GM12878 (cell line): ENCODE measurements at places on chromosomes 16 and 17. TPM values are rescaled to one million over a fixed set of nuclear protein-coding genes. Genes with fewer than 3 reads are reported as not detected.

The CD300LG gene
- total RNA-seq = not detected in 2 replicates

GRCh38 chr17:7712111-7712771 lies 5.3 kb upstream of the DNAH2 start:
- H3K27ac ChIP-seq = no peak overlapping the region
- H3K36me3 ChIP-seq = no peaks in the 10 kb centered on the region
- H3K4me1 ChIP-seq = peaks cover 5% of the 10 kb centered on the region
- no peak for DNase-seq
- H3K27me3 ChIP-seq = peaks cover 7% of the 10 kb centered on the region

GRCh38 chr17:78783711-78784324 lies 1.7 kb upstream of the CYTH1 start:
- DNase-seq = no peak
- no peak overlapping the region for H3K27ac ChIP-seq
- H3K27me3 ChIP-seq = no peaks in the 10 kb centered on the region
- no peaks in the 10 kb centered on the region for H3K36me3 ChIP-seq
- H3K4me1 ChIP-seq = no peaks in the 10 kb centered on the region; the same call in 1 of the 2 replicates
- H3K4me3 ChIP-seq = no peak overlapping the region

DNA sequence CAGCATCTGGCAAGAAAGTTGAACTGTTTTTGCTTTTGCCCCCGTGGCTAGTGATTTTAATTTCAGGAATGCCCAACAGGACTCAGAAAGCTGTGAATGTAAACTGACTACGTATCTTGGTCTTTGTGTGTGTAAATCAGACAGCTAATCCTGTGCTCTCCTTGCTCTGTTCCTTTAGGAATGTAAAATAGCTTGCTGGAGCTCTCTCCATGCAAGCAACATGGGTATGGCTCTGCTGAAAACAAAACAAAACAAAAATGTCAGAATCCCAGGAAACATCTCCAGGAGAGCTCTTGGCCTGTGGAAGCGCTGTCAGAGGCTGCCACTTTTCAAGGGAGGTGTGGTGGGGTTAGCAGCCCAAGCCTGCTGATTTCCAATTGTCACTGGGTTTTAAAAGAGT lies 161.8 kb upstream of the NOG start:
- no peak overlapping the region for H3K27ac ChIP-seq
- H3K4me1 ChIP-seq = no peaks in the 10 kb centered on the region
- H3K36me3 ChIP-seq = no peaks in the 10 kb centered on the region

DNA sequence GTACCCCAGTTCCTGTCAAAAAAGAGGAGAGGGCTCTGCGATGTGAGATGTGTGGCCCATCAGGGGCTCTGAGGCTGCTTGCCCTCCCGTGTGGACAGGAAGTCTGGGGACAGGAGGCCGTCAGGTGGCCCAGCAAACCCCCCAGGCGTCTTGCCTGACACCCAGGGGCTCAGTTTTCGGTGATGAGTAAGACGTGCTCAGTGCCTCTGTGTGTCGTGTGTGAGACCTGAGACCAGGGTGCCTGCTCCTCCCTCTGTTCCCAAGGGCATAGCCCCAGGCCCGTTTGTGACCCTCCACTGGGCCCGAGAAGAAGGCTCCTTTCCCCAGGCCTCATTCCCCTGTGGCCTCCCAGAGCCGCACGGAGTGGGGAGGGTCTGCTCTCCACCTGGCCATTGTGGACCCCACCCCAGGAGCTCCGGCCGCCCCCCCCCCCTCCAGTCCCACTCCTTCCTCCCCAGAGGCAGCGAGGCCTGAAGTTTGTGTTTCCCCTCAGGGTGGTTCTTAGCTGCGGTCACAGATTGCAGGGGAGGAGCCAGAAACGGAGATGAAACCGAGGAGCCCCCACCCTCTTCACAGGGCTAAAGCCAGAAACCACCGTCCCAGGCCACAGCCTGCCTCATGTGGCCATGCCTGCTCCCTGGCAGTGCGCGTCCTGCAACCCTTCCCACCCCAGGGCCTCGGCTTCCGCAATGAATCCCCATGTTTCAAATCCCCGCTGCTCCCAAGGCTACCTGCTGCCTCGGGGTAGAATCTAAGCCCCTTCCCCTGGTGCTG lies 4.9 kb upstream of the ACTG1 start:
- H3K27ac ChIP-seq = peak overlapping the region; percentile 100
- no peaks in the 10 kb centered on the region for H3K36me3 ChIP-seq
- peak; percentile 82 for DNase-seq
- H3K4me1 ChIP-seq = peaks cover 33% of the 10 kb centered on the region

GRCh38 chr16:78005881-78006280 lies 16.5 kb upstream of the CLEC3A start:
- H3K27ac ChIP-seq = no peak overlapping the region
- no peaks in the 10 kb centered on the region for H3K4me1 ChIP-seq
- no peak for DNase-seq
- H3K36me3 ChIP-seq = no peaks in the 10 kb centered on the region
